ENCODE measurements at places on chromosomes 3 and 15. TPM values are rescaled to one million over a fixed set of nuclear protein-coding genes. Genes with fewer than 3 reads are reported as not detected.
A peak's percentile ranks its signal among the peaks of the same experiment; 100 is the strongest.

- no peaks in the 10 kb centered on the region for H3K4me1 ChIP-seq
- DNase-seq: no peak
- no peaks in the 10 kb centered on the region for H3K36me3 ChIP-seq
These were observed 13.1 kb downstream of the WDR53 start for GRCh38 chr3:196555295-196555694.

GRCh38 chr3:57556459-57557084 lies 498 bp downstream of the PDE12 start:
- H3K4me1 ChIP-seq: peaks cover 26% of the 10 kb centered on the region
- no peaks in the 10 kb centered on the region for H3K36me3 ChIP-seq
- peak; percentile 42 for DNase-seq
- peak overlapping the region; percentile 89 for H3K27ac ChIP-seq

Gene NTRK3
- total RNA-seq: 5.2 TPM

Gene ROPN1B
- 0.52 TPM for total RNA-seq

Gene SELENOK
- 36.1 TPM for total RNA-seq

DNA sequence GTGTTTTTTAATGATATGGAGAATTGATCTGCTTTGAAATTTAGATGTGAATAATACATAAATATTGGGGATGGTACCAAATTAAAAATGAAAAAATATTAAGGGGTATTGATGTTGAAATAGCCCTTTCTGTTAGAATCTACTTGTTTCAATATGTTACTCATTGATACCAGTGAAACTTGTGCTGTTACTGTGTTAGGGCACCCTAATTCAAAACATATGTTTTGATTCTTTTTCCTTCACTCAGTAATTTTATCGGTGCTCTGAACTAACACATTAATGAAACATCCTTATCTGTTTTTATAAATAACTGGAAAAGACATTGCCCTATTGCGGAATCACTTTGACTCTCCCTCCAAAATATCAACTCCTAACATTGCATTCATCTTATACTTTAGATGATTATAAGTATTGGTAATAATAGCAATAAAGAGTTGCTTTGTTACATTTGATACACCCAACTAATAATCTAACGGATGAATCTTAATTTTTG lies 52.0 kb upstream of the CCNB2 start:
- no peak overlapping the region for H3K4me3 ChIP-seq
- H3K27ac ChIP-seq: no peak overlapping the region
- peaks cover 9% of the 10 kb centered on the region for H3K36me3 ChIP-seq
- H3K4me1 ChIP-seq: no peaks in the 10 kb centered on the region

DNA sequence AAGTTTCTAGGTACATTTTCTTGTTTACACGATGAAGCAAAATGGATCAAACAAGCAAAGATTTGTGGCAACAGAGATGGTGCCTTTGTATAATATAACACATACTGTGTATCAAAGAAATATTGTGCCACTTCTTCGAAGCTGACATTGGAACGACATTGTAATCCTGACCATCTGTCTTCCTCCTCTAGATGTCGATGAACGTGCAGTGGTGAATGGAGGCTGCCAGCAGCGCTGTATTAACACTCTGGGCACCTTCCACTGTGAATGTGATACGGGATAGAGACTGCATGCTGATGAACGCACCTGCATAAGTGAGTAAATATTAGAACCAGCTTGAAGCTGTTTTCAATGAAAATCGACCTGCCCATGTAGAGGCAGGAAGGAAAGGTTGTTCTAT lies 613.3 kb upstream of the GOLIM4 start:
- H3K4me1 ChIP-seq: no peaks in the 10 kb centered on the region
- DNase-seq: no peak
- H3K4me3 ChIP-seq: no peak overlapping the region
- no peaks in the 10 kb centered on the region for H3K27me3 ChIP-seq
- H3K27ac ChIP-seq: no peak overlapping the region

Gene TLE3
- total RNA-seq: 33.9 TPM

DNA sequence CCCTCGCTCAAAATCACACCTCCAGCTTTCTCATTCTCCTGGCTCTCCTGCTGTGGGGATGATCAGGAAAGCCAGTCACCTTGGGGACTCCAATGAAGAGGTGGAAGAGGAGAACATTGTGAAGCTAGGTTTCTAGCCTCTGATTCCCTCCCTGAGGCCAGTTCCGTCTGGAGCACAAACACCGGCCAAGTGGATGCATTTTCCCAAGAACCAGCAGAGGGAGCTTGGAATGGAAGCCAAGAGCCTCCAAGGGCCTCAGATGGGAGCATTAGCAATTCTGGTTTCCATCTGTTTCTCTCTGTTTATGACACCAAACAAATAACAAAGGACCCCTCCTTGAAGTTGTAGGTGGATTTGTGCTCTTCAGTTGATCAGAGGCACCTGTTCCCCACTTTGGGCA lies 40.6 kb upstream of the NMNAT3 start:
- H3K4me1 ChIP-seq: no peaks in the 10 kb centered on the region
- H3K27me3 ChIP-seq: no peaks in the 10 kb centered on the region
- no peak overlapping the region for H3K27ac ChIP-seq
- DNase-seq: peak; percentile 60
- H3K4me3 ChIP-seq: no peak overlapping the region

All from body of pancreas (tissue), 4 donors.